PC-3 (cell line): ENCODE measurements at places on chromosomes 6 and 20. TPM values are rescaled to one million over a fixed set of nuclear protein-coding genes. Genes with fewer than 3 reads are reported as not detected.

DNA sequence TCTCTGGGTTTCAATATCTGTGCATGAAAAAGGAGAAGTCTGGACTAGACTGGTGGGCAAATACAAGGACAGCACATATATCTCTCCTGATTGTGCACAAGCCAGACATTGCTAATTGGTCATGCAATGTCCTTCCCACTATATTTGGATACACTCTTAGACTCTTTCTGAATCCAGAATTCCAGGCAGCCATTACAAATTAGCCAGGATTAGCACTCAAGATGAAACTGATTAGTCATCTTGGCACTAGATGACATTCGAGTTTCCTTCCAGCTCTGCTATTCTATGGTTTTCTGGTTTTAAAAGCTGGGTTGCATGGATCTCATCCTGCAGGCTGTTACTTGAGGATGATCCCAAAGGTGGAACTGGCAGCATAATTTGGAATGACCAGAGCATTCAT, 73.2 kb downstream of the SCP2D1 start:
- DNase-seq: no peak

- DNase-seq: no peak
Observed at GRCh38 chr6:128425856-128426255, 94.5 kb downstream of the PTPRK start.

GRCh38 chr6:32920715-32921114, 20.1 kb downstream of the HLA-DMB start:
- no peak for DNase-seq

- no peak for DNase-seq
Observed at GRCh38 chr6:65295812-65296211, 411.2 kb downstream of the EYS start.

GRCh38 chr20:39019805-39020325, 57.7 kb downstream of the DHX35 start:
- DNase-seq: peak; percentile 25

- DNase-seq: no peak
Observed at GRCh38 chr6:74115674-74116073, 419.7 kb downstream of the CD109 start.

- DNase-seq: no peak
Observed at GRCh38 chr6:17099401-17100059, 2.3 kb upstream of the STMND1 start.

- peak; percentile 76 for DNase-seq
Observed at GRCh38 chr20:57008217-57008616, 258.2 kb downstream of the BMP7 start.

- no peak for DNase-seq
Observed at GRCh38 chr6:144580771-144581170, 295.6 kb downstream of the UTRN start.

Gene C6orf58
- not detected in 2 replicates for total RNA-seq

Gene SLC17A3
- total RNA-seq: not detected in 2 replicates

GRCh38 chr6:125587666-125588632, 161.5 kb upstream of the HEY2 start:
- no peak for DNase-seq

DNA sequence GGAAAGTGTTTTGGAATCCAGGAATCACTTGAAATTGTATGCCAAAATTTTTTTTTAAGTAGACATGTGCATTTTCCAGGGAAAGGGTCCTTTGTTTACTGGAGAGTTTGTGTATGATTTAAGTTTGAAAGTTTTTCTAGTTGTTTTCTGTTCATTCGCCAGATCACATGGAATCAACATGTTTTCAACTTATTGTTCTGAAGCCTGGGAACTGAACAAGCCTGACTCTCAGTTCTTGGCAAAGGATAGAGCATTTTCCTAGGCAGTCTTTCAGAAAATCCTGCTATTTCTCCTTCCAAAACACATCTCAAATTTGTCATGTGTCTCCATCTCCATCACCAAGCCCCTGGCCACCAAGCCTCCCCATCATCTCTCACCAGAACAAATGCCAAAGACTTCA, 374.8 kb downstream of the MAFB start:
- no peak for DNase-seq

Gene ARMC12
- 0.75 TPM in 1 of 2 replicates, not detected in the other for total RNA-seq

DNA sequence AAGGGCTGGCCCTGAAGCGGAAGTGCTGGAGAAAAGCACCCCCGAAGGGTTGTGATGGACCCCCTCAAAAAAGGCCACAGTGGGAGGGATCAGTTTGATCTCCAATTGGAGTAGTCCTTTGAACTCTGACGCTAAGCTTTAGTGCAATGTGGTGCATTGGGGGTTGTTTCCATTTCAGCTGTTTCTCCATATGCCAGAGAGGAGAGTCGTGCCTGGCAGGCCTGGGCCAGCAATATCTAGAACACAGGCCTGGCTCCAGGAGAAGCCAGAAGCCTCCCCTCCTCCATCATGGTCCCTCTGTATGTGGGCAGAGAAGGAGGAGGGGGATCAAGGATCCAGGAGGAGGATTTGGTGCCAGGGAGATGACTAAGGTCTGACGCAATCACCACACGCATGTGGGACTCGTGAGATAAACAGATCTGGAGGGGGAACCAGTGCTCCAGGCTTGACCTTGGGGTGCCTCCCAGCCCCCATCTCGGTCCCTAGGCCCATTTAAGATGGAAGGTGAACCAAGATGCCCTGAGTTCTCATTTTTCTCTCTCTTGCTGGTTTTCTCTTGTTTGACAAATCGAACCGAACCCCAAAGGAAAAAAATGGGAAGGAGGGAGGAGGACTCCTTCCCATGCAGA, 517.4 kb upstream of the JARID2 start:
- peak; percentile 51 for DNase-seq

DNA sequence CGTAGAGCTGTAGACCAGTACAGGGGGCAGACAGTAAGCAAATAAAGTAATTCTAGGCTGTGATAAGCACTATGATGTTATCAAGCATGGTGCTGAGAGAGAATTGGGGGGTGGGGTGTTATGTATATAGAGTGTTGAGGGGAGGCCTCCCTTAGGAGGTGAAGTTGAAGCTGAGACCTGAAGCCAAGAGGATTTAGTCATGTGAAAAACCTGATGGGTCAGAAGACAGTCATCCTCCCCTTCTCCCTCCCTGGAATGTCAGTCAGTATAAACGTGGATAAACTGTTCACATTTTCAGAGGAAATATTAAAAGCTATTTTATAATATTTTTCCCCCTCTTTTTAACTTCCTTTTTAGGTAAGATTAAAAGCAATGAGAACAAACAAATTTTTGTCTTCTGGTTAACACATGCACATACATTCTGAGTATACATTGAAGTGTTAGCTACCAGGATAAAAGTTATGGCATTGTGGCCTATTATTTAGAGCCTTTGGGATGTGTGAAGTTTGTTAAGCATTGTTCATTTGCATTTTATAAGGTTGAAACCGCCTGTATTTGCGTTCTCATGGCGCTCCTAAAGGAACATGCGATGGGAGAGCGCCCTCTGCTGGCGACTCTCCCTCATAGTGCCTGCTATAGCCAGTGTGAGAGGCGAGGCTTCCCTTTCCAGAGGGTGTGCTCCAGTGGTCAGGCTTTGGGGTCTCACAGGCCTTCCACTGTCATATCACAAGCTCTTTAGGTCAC, 35.4 kb upstream of the MAPK13 start:
- peak; percentile 88 for DNase-seq

DNA sequence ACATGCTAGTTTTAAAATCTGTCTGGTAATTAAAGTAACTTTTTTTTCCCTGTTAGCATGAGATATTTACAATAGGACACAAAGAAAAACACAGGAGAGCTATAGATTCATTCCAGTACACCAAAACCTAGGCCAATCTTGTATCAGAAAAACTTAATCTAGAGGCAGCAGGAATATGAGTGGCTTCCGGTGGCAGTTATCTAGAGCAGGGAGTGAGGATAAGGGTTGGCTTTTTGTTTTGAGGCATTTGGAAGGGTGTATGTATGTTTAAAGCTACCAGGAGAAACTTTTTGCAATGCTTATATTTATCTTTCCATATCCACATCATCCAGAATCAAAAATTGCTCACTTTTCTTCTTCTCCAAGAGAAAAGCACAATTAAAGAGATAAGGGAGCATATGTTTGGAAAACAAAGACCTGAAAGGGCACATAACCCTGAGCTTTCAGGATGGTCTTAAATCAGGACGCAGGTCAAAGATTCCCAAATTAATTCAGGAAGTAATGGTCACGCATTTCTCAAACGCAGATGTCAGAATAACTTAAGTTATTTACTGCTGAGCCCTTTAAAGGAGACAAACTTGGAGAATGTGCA, 13.1 kb downstream of the TFAP2A start:
- DNase-seq: no peak

Gene MLIP
- total RNA-seq: not detected in 2 replicates

DNA sequence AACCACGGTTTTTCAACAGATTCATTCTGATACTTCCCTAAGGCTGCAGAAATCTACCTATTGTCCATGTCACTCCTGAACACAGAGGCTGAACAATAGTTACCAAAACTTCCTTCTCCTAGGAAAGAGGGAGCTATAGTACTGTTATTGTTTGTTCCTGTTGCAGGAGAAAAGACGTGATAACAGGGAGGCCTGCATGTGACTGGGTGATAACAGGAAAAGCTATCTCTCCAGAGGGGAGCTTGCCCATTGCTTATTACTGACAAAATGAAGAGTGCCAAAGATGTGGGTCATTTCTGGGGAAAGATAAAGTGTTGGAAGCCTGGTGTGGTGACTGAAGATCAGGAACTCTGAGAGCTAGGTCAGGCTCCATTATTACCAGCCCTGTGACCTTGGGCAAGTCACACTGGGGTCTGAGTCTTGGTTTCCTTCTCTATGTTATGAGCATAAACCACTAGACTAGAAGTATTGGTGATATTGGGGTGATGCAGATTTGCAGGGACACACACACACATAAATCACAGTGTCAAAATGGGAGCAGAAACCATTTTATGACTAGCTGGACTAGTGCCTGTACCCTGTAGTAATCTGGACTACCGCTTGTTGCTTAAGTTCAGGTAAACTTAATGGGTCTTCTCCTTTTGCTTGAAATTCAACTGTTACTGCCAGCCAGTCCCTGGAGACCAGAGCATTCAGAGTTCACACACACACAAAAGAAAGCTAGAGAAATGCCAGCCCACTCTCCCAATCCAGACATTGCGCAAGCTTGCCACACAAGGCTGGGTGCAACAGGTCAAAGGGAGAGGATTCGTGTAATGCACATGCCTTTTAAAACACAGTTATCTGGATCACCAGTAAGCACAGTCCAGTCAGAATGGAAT, 136.0 kb upstream of the CNR1 start:
- no peak for DNase-seq

Gene OR2J3
- 0.29 TPM in 1 of 2 replicates, not detected in the other for total RNA-seq

- no peak for DNase-seq
Observed at GRCh38 chr6:121771937-121772720, 336.7 kb downstream of the GJA1 start.

DNA sequence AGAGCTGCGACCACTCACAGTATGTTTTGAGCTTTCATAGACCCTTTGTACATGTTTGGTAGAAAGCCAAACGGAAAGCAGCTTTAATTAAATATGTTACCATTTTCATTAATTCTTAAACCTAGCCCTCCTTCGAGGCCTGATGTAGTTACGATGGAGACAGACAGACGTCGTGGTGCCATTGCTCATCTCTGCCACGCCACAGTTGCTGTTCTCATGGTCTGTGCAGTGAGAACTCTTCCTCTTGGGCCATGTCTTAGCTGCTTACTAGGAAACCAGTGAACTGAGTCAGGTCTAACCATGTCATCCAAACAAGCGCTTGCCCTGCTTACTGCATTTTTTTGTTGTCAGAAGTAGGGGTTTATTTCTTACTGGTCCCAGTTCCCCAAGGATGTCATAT, 62.8 kb downstream of the SNX9 start:
- no peak for DNase-seq

DNA sequence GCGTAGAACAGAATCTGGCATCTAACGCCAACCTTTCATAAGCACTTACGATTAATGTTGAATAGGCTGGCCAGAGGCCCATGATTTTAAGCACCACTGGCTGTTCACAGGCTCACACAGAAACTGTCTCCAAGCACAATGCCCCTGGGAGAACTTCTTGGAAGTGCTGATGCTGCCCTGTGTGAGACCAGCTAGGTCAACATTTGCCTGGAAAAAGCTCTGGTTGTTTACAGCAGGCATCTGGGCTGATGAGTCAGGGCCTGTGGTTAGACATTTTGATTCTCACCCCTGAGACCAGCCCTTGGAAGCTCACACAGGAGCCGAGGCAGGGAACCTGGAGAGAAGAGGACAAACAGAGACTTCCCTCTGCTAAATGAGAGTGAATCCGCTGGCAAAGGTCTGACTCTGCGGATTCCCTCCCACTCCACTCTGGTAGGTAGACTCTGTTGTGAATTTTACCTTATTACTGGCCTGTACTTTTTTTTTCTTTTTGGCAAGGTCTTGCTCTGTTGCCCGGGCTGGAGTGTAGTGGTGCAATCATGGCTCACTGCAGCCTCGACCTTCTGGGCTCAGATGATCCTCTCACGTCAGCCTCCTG, 6.8 kb upstream of the SULF2 start:
- DNase-seq: peak; percentile 98

Gene ERGIC3
- total RNA-seq: 284 and 376 TPM in 2 replicates

GRCh38 chr6:37406726-37407341, 26.2 kb upstream of the CMTR1 start:
- DNase-seq: no peak

GRCh38 chr6:31940256-31940664, 5.6 kb upstream of the CFB start:
- DNase-seq: peak; percentile 43

- DNase-seq: peak; percentile 68
Observed at GRCh38 chr6:82364087-82365015, 734 bp downstream of the TPBG start.

GRCh38 chr6:36075656-36076055, 48.0 kb downstream of the MAPK14 start:
- peak; percentile 30 for DNase-seq

DNA sequence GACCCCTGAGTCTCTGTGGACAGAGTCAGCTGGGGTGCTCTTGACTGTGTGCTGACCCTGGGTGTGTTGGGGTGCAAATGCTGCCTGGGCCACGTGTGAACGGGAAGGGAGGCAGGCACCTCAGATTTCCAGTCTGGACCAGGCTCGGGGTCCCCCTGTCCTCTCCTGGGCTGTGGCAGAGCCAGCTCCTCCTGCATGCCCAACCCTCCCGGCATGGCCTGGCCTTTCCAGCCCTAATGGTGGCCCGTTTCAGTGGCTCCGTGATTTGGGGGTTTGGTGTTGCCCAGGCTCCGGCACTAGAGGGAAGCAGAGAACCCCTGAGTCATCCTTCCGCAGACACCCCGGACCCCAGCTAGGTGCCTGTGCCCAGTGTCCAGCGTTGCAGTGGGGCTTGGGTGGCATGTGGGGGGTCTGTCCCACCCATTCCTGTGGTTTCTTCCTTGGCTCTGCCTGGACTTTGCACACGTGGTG, 9.1 kb downstream of the RBM38 start:
- DNase-seq: no peak

DNA sequence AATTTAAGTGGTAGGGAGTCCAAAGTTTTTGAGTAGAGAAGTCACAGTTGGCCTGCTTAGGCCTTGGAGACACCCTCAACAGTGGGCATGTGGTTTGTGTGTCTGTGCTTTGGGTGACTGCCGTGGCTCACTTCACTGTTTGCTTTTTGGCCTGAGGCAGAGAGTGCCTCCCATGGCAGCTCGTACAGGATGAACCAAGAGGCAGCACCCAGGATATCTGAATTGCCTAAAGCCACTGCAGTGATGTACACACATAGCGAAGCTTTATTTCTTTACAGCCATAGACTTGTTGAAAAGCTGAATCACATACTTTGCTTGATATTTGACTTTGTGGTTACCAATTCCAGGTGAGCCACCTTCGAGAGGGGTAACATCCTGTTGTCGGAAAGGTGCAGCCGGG, 21.6 kb downstream of the RREB1 start:
- peak; percentile 50 for DNase-seq
